ENCODE measurements at places on chromosomes 2 and 18.

DNA sequence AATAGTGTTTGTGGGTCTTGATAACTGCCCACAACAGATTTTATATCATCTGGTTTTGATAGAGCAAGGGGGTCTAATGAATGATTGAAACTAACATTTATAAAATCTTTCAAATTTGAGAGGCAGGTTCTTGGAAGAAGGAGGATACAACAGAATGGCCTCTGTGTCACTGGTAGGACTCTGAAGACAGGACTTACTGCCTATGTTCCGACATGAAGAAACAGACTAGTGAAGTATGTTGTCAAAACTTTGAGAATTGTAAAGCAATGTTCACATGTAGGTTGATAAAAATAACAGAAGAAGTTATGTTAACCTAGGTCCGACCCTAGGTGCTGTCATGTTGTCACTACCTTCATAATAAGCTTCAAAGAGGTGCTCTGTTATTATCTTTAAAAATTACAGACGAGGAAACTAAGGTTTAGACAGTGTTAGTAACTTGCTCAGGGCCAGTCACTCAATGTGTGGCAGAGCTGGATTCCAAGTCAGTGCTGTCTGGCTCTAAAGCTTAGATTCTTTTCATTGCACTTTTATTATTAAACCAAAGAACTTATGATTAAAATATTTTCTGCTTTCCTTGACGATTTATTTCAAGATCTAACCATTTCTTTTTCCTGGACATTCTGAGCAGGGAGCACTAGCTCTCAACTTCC is 146.2 kb downstream of the RPIA start:
- DNase-seq = no peak

DNA sequence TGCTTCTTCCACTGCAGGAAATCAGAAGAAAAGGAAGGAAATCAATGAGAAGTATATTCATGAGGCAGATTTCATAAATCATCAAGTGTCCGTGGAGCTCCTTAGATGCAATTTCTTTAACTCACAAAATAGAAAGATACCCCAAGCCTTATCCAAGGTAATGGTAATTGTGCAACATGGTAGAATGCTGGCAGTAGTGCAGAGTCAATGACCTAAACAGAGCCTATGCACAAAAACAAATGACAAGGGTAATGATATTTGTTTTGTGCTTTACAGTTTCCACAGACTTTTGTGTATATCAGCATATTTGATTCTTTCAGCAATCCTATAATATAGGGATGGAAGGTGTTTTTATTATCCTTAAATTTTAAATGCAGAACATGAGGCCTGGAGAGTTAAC is 102.7 kb downstream of the SETBP1 start:
- DNase-seq = no peak

GRCh38 chr2:45224321-45224992 is 215.2 kb upstream of the SIX2 start:
- no peak for DNase-seq

DNA sequence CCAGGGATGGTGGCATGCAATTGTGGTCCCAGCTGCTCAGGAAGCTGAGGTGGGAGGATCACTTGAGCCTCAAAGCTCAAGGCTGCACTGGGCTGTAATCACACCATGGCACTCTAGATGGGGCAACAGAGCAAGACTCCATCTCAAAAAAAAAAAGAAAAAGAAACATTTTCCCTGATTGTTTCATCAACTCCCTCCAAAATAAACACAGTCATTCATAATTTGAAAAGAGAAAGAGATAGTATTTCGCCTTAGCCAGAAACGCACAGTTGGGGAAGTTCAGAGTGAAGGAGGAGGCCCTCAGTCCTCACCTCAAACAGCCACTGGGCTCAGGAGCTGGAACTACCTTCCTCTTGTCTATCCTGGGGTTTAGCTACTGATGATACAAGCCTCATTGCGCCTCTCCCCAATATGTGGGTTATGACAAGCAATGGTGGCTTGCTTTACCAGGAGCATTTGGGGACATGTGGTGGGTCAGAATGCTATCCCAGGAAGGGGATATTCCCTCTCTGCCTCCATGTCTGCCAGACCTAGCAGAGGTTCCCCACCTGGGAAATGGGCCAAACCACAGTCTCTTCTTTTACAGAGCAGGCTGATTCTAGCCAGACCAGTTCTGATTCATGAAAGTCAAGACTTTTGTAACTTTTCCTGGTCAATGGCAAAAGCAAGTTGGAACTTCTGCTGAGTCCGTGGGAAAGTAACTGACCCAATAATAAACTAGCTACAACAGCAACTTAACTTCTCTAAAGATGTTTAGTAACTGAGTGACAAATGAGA is 22.2 kb upstream of the TMEM87B start:
- DNase-seq = no peak

DNA sequence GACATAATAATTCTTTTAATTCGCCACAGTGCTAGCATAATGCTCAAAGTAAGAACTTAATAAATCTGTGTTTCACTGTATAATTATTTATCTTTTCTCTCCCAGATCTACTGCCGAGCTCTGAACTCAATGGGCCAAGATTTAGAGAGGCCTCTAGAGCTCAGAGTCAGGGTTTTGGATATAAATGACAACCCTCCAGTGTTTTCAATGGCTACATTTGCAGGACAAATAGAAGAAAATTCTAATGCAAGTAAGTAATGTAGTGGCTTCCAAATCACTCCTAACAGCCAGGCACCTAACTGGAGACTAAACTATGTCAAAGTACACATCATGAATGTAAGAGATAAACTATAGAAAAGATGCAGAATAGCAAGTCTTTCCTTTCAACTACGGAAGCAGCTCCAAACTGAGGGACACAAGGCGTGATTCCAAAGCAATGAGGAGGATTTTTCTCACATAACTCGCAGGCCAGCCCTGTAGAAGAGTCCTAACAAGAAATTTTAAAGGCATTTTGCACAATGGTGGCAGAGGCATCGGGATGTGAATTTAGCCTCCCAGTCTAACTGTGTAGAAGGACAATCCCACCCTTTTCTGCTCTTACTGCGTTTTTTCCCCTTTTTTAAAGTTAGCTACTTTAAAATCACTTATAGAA is 12.0 kb downstream of the DSG1 start:
- DNase-seq = no peak

DNA sequence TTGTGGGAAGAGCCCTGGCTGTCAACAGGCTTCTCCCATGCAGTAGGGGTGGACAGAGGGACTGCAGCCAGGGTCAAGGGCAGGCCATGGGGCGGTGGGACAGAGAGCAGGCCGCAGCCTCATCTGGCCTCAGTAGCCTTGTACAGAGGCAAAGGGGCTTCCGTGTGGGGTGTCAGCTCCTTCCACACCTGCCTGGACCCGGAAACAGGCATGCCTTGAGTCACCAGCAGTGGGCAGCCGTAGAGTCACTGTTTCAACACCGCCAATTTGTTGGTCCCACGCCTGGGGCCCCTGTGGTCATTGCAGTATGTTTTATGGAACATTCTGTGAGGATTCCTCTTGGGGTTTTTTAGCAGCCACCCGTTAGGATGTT is 173.0 kb downstream of the SMAD7 start:
- no peak for DNase-seq

DNA sequence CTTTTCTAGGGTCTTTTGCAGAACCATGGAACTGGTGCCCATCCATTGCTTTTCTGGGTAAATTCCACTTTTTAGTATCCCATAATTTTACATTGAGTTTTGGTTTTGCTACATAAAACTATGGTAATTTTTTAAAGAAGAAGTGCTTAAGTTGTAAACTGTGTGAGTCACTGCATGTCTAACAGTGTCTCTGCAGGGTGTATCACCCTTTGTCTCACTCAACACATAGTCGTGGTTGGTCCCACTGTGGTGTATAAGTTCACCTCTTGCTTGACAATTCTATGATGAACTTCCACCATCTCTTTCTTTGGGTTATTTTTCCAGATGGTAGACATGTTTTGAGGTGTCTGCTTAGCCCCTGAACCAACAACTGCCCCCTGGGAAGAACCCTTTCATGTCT is 10.5 kb downstream of the SCTR start:
- no peak for DNase-seq

- DNase-seq = no peak
Observed at GRCh38 chr2:12119841-12120240, 373.4 kb downstream of the LPIN1 start.

DNA sequence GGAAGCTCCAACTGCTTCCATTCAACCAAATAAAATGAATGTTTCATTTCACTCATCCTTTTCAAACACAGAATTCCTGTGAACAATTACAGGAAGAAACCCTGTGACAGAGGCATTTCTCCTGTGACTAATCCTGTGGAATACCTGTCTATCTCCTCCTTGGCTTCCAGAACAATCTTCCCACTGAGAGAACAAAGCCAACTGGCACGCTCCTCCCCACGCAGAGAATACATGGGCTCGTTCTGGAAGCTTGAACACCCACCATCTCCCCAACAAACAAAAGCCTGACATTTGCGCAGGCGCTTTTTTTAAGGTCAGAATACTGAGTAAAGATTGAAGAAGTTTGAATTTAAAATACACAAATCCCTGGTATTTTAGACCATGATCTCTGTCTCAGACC is 104.7 kb upstream of the SLC66A3 start:
- DNase-seq = no peak

DNA sequence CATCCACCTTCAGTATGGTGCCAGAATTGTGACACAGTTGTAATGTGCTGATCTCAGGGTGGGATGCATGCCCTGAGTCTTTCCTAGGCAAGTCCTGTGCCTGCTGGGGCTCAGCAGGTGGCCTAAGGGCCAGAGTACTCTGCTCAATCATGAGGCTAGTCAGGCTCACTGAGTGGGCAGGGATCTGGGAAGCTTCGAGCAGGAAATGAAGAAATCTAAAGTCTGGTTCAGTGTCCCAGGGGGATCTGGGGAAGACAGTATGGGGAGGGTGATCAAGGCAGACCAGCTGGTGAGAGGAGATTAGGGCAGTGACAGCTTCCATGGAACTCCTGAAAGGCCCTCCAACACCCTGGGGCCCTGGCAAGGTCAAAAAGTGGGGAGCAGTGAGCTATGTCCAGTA is 8.9 kb upstream of the ANKRD29 start:
- no peak for DNase-seq

DNA sequence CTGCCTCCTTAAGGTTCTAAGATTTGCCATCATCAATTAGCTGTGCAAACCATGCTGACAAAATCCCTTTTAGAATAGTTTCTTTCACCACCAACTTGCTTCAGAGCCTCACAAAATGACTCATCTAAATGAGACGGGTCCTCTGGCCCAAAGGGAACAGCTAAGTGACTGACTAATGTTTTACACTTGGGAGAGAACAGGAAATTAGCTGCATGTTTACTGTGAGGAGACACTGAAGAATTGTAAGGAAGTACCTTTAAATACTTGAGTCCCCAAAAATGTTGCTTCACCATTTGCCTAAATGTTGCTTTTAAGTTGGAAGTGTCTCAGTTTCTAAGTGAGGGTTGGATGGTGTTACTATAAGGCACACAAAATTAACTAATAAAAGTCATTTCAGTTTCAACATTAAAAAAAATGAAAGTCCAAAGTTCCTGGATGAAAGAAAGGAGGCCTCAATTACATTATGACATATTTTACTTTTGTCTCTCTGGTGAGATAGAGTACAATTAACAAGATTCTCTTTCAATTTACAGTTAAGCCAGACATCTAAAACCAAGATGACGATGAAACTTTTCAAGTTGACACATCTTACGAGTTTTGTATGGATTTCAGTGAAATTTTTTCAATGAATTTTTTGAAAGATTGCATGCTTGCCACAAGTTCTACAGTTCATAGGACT is 229.1 kb upstream of the FN1 start:
- DNase-seq = no peak

DNA sequence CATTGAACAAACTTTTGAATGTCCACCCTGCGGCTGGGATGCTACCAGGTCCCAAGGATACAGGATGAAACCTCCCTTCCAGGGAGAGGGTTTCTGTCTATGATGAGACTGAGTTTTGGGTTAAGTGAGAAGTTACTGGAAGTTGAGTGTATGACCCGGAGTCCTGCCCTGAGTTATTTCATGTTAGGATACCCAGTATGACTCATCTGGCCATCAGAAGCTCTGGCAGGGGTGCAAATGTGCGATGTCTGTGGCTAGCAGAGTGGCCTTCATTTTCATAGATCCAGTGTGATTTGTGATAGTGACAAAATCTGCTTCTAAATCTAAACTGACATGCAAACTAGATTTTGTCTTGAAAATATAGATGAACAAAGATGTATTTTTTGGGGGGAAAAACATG is 55.3 kb downstream of the KCTD1 start:
- DNase-seq = no peak

GRCh38 chr2:108884619-108885018 is 98.0 kb downstream of the CCDC138 start:
- DNase-seq = no peak

DNA sequence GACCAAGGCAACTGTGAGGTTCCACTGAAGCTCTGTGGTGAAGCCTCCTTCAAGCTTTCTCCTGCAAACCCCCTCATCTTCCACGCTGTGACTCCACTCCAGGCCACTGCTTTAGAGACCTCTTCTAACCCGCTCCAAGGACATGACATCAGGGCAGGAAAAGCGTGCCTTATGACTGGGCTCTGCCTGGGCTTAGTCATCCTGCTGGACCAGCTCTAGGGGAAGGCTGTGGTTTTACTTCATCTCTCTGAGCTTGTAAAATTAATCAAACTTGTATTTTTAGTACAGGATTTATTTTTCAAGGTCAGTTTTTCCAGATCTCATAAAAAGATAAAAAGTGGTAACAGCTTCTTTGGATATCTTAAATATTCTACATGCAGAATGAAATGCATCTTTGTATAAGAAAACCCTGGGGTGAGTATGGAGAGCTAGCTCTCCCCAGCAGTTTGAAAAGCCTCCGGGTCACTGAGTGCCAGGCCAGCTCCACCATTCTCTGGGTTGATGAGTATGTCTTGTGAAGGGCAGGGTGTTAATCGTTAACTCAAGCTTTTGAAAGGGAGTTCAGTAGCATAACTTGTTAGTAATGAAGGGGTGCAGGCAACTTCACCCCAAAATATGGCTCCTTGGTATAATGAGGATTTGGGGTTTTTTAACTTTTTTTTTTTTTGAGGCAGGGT is 33.1 kb upstream of the YPEL5 start:
- DNase-seq = no peak

- DNase-seq = no peak
Observed at GRCh38 chr2:166057370-166058164, 70.3 kb downstream of the SCN1A start.

GRCh38 chr2:16882706-16883105 is 217.1 kb upstream of the CYRIA start:
- DNase-seq = no peak

DNA sequence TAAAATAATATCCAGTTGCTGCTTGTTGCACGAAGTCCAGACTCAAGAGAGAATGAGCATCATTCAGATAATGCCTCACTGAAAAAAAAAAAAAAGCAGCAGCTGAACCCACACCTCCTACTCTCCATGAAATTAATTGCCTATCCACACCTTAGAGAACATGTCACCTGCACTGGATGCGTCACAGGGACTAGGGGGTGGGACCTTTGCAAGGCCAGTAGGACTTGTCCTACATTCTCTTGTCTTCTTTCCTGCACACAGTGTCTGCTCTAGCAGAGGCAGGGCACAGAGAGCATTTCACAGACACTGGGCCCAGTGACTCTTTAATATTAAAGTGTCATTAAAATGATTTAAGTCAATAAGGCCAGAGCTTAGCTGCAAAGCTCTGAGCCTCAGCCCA is at the start of gene ABCA12:
ABCA12 (minus strand) TSS at position 148 of the 400 bp plus-strand sequence. CDS start 418 bp downstream, outside the sequence.
- no peak for DNase-seq
